K562 (cell line): ENCODE measurements at places on chromosomes 2 and 18. TPM values are rescaled to one million over a fixed set of nuclear protein-coding genes. Genes with fewer than 3 reads are reported as not detected.

DNA sequence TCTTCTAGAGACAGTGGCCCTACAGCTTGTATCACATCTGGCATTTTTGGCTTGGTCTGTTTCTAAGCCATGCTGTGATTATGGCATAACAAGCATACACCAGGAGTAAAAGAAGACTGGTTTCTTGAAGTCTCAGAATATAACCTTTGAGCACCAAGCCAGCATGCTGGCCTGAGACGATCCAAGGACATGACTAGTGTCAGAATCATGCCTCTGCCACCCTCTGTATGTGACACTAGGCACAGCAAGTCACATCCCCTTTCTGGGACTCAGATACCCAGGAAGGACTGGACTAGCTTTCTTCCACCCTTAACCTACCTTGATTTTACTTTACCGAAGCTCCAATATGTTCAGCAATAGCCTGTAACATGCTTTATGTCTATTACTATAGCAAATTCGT lies 345.5 kb downstream of the SETBP1 start:
- DNase-seq = no peak

DNA sequence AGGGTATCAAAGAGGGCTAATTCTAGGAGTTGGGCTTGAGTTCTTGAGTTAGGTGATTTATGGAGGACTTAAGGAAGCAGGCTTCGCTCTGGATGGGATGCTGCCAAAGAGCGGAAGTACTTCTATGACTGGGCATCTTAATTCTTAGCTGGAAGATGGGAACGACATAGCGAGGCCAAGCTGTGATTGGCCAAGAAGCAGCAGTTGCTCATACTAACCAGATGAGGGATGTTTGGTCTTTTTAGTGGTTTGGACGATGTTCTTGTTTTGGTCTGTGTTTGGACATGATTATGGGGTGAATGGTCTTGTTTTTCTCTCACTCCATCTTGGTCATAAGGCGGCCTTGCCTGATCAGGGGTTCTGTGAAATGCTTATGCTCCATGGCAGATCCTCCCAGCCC lies 133.7 kb downstream of the MSH2 start:
- no peak for DNase-seq

GRCh38 chr2:165494573-165494972 lies 25.1 kb downstream of the CSRNP3 start:
- DNase-seq = no peak

- DNase-seq = no peak
Measured at GRCh38 chr18:62070302-62070701, 116.6 kb downstream of the PIGN start.

GRCh38 chr18:49009661-49010060 lies 58.9 kb upstream of the SMAD7 start:
- no peak for DNase-seq

- no peak for DNase-seq
Measured at GRCh38 chr2:18379870-18380269, 180.6 kb downstream of the RDH14 start.

GRCh38 chr18:55228191-55228590 lies 268.9 kb upstream of the CCDC68 start:
- DNase-seq = no peak

DNA sequence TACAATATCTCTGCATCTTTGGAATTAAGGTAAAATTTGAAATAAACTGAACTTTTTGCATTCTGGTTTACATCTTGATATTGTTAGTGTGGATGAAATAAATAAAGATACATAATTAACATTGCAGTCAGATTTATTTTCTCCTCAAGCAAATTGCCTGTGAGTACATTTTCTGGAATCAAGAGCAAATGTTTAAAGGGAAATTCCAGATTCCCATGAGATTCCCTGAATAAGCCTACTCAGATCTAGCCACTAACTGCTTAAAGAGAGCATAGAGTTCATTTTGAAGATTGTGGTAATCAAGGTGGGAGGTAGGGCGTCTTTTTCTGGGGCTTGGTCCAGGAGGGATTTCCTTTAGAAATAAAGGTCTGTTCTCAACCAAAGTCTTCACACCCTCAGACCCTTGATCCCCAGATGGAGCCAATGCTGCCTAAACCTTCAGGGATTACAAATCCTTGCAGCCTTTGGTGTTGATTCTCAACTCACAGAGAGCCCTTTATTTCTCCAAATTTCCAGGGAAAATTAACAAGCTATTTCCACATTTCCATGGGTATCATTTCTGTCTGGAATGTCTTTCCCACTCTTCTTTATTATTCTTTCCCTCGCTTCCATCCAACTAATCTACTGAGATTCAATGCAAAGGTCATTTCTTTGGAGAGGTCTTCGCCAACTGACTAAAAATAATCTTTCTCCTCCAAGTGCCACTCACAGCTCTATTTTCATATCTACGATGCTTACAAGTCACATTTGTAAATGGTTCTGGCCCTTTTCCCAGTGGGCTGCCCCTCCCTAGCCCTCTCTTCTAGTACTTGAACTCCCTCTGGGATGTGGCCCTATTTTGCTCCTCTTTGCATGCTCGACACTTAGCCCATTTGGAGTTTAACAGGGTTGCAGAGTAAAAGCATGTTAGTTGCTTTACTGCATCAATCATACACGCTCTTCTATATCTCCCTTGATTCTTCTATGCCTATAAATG lies 79.8 kb upstream of the SPATS2L start:
- no peak for DNase-seq

GRCh38 chr2:238397356-238397755 lies 29.4 kb upstream of the ASB1 start:
- no peak for DNase-seq

DNA sequence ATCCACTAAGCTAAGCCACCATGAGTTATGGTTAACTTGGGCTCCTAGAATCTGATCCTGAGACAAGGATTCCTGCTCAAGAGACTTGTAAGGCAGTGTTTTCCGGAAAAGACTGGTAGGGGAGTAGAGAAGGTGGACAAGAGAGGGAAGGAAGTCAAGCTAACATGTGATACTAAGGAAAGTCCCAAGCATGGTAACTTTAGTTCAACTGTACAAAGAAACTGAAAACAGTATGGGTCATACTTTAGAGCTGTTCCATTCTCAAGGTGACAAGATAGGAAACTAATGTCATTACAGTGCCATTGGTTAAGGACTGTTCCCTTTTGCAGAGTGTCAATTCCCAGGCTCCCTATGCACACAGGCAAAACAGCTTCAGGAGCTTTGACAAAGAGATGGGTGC lies 5.8 kb downstream of the MYO5B start:
- DNase-seq = no peak

CERKL gene
- not detected in 2 replicates for total RNA-seq

MSTN gene
- total RNA-seq = not detected in 2 replicates

CABYR gene
- total RNA-seq = not detected in 2 replicates

SPDYA gene
- 0.16 and 0.27 TPM in 2 replicates for total RNA-seq

BARD1 gene
- total RNA-seq = 15.1 and 15.6 TPM in 2 replicates

MROH2A gene
- not detected in 2 replicates for total RNA-seq
